ENCODE measurements at places on chromosomes 5 and 9.

- no peak for DNase-seq
Measured at GRCh38 chr9:111904026-111904425, 7.4 kb downstream of the UGCG start.

GRCh38 chr5:4785971-4786370, 354.2 kb upstream of the ADAMTS16 start:
- DNase-seq: no peak

GRCh38 chr9:129480745-129481144, 140.2 kb downstream of the C9orf50 start:
- no peak for DNase-seq

DNA sequence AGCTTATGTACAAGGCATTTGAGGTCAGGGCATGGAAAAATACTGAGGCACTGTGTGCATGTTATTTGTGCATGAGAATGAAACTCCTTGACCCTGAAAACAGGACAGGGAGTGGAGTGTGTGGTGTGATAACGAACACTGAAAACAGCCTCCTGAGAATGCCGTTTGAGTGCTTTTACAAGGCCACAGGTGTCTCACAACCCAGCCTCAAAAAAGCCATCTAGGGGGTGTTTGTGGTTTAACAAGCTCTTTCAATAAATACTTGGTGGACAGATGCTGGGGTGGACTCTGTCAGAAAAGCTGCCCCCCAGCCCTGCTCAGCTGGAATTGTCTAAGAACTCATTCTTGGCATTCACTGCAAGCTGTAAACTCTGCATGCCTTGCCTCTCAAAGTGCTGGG, 94.0 kb upstream of the SLC25A48 start:
- no peak for DNase-seq

GRCh38 chr5:157222506-157223230, 42.0 kb downstream of the ITK start:
- no peak for DNase-seq

- no peak for DNase-seq
Measured at GRCh38 chr5:60959156-60959555, 14.2 kb downstream of the NDUFAF2 start.

GRCh38 chr5:60473654-60474053, 226.3 kb downstream of the DEPDC1B start:
- DNase-seq: no peak

- DNase-seq: peak; percentile 33
Measured at GRCh38 chr5:10800852-10801251, 39.8 kb upstream of the DAP start.

DNA sequence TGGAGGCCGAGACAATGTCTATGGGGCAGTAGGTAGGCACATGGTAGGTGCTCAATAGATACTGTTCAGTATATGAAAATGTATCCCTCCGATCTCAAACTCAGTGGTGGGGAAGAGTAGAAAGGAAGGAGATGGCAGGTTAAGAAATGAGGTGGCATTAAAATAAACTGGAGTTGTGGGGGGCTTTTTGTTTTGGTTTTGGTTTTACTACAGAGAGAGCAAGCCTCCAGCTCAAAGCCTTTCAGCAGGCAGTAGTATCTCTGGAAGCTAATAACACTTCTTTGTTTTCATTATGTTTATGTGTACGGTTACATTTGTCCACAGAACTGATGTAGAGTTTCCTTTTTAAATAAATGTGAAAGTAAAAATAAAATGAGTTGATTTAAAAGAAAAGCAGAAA, 8.6 kb downstream of the MFAP3 start:
- no peak for DNase-seq

GRCh38 chr9:93908591-93909241, 46.4 kb downstream of the BARX1 start:
- no peak for DNase-seq

- DNase-seq: no peak
Measured at GRCh38 chr9:2645569-2645968, 24.0 kb downstream of the VLDLR start.

DNA sequence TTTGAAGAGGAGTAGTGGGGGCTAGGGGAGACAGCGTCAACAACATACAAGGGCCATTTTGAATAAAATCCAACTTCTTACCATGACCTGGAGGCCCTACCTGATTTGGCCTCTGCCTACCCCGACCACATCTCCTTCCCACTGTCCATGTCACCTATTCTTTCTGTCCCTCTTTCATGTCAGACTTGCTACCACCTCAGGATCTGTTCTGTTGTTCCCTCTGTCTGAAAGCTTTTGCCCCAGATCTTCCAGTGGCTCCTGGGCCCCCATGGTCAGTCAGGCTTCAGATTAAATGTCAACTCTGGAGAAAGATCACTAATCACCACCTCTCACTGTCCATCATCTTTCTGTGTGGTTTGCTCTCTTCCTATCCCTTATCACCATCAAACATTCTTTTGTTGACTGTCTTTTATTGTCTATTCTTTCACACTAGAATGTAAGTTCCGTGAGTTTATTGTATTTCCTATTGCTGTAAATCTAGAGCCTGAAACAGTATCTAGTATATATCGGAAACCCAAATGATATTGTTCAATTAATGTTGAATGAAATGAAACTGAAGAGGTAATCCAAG, 31.2 kb upstream of the APC start:
- no peak for DNase-seq

DNA sequence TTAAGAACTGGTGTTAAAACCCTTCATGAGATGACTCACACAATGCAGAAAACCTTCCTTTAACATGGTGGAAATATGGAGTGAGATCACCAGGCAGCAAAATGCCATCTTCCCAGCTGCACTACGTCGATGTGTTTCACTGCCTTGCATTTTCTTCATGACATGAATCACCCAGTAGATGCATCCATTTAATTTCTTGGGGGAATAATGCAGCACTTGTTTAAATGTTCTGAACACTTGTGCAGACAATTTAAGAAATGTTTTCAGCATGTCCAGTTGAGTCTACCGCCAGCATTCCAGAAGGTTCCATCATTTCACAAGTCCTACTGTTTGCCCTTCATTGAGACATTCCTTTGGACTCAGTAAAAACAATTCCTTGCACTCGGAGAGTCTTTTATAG, 81.6 kb downstream of the ADAMTS16 start:
- no peak for DNase-seq

DNA sequence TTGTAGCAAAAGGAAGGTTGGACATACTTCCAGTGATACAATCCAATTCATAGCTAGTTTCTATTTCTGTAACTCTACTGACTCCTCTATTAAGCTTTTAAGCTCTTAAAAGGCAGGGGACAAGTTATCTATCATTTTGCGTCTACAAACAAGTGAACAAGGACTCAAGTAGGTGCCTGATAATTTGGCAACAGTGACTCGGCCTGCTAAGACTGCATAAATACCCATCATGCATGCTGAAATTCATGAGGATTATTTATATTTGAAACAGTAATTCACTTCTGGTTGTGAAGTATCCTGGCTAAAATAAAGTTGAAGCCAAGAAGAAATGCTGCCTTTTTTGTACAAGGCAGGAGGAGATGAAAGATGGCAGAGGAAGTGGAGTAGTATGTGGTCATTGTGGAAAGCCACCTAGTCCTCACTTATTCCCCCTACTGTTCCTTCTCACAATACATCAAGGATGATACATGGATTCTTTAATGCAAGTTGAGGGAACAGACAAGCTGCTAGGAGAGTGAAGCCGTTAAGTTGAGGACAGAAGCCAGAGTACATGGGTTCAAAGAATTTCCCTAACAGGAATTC, 74.0 kb downstream of the MRPS27 start:
- DNase-seq: peak; percentile 9

DNA sequence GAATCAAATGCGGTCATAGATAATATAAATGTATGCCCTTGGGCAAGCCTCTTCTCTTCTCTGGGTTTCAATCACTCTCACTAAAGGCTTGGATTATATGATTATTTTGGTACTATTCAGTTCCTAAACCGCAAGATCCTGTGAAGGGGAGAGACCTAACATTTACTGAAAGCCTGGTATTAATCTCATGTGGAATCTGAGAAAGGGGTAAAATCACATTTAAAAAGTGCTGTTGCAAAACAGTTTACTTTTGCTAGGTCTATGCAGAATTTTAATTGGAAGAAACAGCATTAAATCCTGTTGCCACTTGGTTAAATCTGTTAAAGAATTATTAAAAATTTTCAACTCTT, 50.7 kb downstream of the SLC44A1 start:
- no peak for DNase-seq

- no peak for DNase-seq
Measured at GRCh38 chr5:2748861-2749513, 2.5 kb downstream of the IRX2 start.

GRCh38 chr5:14850419-14851049, 21.0 kb downstream of the ANKH start:
- no peak for DNase-seq

DNA sequence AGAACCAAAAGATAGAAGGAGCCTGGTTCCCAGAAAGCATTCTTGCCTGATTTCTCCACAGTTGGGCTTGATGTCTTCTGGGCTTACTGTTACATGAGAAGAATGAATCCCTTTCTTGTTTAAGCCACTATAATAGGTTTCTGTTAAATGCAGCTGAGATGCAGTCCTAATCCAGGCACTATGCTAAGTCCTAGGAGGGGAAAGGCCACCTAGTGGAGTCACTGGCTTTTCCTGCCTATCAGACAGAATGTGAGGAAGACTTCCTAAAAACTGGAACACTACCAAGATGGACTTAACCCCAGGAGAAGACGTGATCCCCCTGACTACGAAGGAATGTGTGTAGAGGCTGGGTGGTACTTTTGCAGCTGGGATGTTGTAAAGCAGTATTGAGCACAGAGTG, 34.3 kb upstream of the FSD1L start:
- no peak for DNase-seq

DNA sequence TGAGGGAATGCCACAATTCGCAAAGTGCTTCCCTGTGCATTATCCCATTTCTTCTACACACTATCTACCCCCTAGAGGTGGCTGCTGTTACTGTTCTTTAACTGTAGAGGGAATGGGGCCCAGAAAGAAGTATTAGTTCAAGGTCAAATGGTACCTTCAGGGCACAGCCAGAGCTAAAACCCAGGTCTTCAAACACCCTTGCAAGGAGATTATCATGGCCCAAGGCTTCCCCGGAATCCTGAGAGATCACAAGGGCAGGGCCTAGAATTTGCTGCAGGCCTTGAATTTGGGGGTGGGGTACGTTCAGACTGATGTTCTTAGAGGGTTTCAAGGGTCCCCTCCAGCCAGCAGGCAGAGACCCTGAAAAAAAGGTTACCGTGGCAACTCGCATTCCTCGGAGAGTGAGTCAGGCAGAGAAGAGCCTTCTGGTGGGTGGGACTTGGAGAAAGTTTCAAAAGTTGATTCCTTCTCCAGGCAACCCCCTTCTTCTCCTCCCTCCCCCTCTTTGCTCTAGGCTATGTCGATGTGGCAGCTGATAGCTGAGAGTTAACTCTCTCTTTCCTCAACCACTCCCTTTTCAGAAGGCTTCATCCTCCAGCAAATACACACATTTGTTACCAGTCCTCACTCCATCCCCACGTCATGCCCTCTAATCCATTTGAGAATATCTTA, 1.9 kb downstream of the SPARC start:
- DNase-seq: peak; percentile 45

DNA sequence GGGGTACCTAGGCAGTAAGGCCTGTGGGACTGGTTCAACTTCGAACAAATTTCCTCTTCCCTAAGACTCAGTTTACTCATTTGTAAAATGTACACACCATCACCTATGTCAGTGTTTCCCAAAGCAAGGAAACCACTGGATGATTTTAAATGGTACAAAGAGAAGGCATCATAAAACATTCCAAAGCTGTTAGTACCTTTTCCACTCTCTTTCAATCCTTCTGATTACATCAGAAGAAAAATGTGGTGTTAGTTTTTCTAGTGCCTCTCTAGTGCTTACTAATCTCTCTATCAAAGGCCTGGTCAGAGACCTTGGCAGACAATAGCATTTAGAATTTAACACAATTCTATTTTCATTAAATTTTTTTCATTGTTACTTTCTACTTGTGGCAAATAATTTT, 18.1 kb downstream of the NR6A1 start:
- DNase-seq: no peak

DNA sequence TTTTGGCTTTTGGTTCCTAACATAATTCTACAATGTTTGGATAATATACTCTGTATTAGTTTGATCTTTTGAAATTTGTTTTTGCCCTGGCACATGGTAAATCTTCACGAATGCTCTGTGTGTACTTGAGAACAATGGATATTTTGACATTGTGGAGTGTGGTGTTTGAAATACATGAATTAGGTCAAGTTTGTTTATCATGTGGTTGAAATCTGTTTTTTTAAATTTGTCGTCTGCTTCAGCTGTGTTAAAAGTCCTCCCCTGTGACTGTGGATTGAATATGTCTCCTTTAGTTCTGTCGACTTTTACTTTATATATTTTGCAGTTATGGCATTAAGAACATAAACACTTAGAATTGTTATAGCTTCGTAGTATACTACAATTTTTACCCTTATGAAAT, 60.3 kb downstream of the DUSP1 start:
- DNase-seq: no peak

DNA sequence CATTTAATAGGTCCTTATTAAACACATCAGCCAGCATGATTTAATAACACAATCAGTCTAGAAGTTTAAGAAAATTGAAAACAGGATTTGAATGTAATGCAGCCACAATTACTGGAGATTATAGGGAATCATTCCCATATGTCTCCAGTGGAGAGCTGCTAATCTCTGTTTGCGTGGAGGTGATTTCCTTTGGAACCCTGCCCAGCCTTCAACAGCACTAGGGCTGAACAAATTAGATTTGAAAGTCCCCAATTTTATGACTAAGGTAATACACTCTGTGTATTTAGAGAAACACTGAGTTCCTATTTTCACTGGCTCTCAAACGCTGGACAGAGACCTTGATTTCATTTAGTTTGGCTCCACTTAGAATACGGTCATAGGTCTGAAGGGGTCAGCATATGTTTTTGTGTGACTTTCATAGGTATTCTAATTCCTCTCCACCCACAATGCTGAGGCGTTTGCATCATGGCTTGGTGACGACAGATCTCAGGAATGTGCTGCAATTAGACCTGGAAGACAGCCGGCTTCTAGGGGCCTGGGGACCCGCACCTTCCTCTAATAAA, 508.3 kb downstream of the EBF1 start:
- no peak for DNase-seq

GRCh38 chr5:57635146-57635777, 152.7 kb upstream of the ACTBL2 start:
- no peak for DNase-seq

GRCh38 chr9:17339156-17339555, 204.3 kb downstream of the CNTLN start:
- no peak for DNase-seq

GRCh38 chr9:4106760-4107143, 193.1 kb downstream of the GLIS3 start:
- no peak for DNase-seq

GRCh38 chr5:61472172-61472958, 140.3 kb downstream of the ZSWIM6 start:
- no peak for DNase-seq

DNA sequence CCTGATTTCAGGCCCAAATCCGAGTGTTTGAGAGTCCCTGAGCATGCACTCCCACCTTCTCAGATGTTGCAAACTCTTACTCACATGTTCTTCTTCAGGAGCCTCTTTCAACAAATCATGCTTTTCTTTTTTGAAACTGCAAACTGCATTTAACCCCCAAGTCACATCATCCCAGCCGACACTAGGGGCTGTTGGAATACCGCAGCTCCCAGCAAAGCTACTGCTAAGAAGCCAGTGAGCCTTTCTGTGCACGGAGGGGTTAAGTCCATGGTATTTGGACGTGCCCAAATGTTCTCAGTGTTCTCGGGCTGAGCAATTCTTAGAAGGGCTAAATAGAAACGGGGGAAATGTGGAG, 282.9 kb downstream of the NFIB start:
- no peak for DNase-seq
